DND-41 (cell line): ENCODE measurements at places on chromosomes 16 and 17.

DNA sequence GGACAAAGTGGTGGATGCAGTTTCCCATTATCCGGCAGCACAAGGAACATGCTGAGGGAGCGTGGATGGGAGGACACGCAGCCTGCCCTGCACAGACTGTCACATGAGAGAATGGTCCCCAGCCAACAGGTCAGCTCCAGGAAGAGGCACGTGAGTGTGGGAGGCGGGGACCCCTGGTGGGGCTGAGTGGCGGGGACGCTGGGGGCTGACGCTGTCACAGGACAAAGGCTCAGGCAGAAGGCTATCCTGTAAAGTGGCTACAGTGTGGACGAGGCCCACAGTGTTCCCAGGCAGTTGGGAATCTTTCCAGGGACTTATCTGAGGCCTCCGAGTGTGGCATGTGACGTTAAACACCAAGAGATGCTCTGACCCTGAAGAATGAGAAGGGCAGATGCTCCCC, 30.4 kb downstream of the MBTPS1 start:
- no peak for DNase-seq

DNA sequence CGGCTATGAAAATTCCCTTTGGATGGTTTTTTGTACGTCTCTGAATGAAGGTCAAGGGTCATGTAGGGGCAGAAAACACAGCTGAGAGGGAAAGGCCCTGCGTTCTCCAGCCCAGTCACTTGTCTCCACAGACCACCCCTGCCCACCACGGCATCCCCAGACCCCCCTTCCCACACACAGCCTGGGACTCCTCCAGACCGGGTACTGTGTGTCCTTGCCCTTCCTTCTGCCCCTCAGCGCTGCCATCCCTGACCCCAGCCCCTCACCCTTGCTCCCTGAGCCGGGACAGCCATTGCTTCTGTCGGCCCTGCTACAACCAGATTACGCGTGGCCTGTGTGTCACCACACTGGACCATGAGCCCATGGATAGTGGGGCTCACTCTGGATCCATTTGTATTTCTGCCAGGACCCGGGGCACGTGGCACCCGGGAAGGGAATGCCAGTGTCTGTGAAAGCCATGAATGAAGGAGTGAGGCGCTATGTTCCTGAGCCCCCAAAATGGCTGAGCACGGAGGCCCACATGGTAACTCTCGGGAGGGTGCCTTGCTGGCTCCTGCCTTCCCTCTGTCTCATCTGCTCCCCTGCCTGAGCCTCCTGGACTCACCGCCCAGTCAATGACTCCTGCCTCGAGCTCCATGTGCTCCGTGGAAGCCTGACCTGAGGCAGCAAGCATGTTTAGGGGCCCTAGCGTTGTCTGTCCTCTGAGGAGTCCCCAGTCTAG, 139.1 kb upstream of the FOXF1 start:
- DNase-seq = no peak

DNA sequence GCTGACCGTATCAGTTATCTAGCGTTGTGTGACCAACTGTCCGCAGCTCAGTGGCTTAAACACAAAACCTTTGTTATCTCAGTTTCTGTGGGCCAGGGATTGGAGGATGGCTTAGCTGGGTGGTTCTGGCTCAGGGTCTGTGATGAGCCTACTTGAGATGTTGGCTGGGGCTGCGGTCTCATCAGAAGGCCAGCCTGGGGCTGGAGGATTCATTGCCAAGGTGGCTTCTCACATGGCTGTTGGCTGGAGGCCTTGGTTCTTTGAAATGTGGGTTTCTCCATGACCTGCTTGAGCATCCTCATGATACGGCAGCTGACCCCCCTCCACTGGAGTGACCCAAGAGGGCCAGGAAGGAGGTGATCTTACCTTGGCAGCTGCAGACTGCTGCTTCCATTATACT, 16.7 kb downstream of the GSE1 start:
- no peak for DNase-seq

GRCh38 chr17:9700754-9701476, 55.6 kb downstream of the USP43 start:
- no peak for DNase-seq

- peak; percentile 51 for DNase-seq
Measured at GRCh38 chr16:29011112-29011511, 26.3 kb downstream of the LAT start.

DNA sequence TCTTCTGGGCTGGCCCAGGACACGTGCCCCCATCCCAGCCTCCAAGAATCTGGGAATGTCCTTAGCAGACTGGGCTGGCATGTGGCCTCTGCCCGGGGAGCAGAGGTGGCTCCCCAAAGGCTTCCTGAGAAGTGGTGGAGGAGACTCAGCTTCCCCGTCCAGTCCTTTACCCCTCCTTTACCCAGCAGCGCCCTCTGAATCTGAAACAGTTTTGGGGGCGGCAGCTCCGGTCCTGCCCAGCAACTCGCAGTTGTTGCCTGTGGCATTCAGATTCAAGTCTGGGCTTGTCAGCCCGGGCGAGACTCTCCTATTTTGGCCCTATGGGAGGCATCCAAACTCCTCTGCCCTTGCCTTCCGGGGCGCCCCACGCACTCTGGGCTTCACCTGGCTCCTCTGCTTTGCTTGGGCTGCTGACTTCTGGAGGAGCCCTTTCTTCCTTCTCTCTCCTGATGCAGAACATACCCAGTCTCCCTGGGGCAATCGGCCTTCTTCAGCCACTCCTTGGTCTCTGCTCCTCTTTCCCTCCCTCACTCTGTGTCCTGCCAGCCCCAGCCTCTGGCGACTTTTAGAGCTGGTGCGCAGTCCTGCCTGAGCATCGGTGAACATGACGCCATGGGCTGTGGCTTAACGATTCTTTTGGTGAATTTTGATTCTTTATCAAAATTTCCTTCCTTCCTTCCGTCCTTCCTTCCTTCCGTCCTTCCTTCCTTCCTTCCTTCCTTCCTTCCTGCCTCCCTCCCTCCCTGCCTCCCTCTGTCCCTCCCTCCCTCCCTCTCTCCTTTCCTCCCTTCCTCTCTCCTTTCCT, 55.2 kb downstream of the CMIP start:
- DNase-seq = no peak

GRCh38 chr17:77257596-77258458, 117.1 kb downstream of the SEC14L1 start:
- no peak for DNase-seq

GRCh38 chr17:53353919-53354351, 468.8 kb upstream of the KIF2B start:
- DNase-seq = no peak

DNA sequence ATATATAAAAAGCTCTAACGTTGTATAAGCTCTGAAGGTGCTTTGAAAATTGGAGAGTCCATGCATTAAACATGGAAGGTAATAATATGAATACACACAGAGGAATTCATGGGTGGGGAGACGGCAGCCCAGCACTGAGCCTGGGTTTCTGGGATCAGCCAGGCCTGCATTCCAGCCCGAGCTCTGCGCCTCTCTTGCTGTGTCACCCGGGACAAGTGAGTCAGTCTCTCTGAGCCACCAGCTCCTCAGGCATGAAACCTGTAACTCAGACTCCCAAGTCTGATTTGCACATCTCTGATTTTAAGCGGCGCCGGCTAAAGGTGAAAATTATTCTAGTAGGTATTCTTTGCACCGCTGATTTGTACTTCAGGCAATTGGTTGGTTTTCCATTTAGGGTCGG, 238.8 kb downstream of the MRTFB start:
- DNase-seq = no peak

- DNase-seq = no peak
Measured at GRCh38 chr16:77579351-77579891, 142.9 kb upstream of the NUDT7 start.

DNA sequence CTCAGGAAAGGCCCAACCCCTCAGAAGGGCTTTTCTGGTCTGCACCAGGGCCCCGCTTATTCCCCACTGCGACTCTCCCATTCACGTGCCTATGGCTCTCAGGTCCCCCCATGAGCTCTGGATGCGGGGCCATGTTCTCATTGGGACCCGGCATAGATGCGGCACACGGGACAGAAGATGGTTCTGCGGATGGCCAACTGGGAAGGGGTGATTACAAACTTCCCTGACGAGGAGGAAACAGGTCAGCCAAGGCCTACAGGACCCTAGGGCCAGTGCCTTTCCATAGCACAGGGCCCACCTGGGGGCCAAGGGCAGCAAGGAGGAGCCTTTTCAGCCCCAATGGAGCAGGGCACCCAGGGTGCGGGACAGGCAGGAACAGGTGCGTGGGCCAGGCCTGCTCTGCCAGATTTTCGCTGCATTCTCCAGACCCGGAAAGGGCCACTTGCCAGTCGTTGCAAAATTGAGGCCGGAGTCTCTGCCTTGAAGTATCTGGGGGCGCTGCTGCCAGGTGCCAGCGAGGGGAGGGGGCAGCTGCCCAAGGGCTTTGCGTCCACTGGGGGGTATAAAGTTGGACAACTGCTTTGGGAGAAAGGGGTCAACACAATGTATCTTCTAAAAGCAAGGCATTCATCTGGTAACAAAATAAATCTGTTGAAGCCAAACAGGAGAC, 20.5 kb downstream of the SLC7A5 start:
- DNase-seq = no peak

- no peak for DNase-seq
Measured at GRCh38 chr17:13135506-13135905, 117.7 kb upstream of the ELAC2 start.

- DNase-seq = no peak
Measured at GRCh38 chr16:22375963-22376640, 1.7 kb upstream of the CDR2 start.

GRCh38 chr17:50550661-50551432, 3.9 kb downstream of the SPATA20 start:
- no peak for DNase-seq

- no peak for DNase-seq
Measured at GRCh38 chr16:2035431-2036199, 8.9 kb downstream of the NHERF2 start.

GRCh38 chr16:67481561-67482232, 740 bp upstream of the ATP6V0D1 start:
- peak; percentile 68 for DNase-seq

DNA sequence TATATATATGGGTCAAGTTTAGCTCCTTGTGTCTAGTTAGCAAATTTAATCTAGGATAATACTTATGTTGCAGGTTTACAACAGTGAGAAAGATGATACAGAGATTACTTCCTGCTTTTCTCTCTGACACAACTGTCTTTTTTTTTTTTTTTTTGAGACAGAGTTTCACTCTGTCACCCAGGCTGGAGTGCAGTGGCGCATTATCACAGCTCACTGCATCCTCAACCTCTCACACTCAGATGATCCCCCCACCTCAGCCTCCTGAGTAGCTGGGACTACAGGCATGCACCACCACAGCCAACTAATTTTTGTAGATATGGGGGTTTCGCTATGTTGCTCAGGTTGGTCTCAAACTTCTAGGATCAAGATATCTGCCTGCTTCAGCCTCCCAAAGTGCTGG, 706.9 kb upstream of the SOX9 start:
- DNase-seq = peak; percentile 44

GRCh38 chr16:1333149-1333812, at the start of gene BAIAP3:
Gene BAIAP3, plus strand, starts transcription at chr16:1333645. Its CDS starts 4,905 bp downstream, at chr16:1338550.
- DNase-seq = no peak

DNA sequence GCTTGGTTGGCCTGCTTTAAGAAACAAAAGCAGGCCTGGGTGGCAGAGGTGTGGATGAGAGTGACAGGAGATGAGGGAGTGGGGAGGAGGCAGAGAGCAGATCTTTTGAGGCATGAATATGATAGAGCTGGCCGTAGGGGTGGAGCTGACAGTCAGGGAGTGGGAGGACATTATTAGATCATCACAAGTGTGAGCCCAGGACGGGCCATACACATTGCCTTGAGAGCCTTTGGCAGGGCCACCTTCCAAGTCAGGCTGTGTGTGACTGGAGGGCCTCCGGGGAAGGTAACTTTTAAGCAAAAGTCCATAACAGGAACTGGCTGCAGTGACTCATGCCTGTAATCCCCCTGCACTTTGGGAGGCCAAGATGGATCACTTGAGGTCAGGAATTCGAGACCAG, 26.3 kb downstream of the GINS3 start:
- no peak for DNase-seq

GRCh38 chr17:60395508-60396065, 3.7 kb upstream of the USP32 start:
- no peak for DNase-seq

DNA sequence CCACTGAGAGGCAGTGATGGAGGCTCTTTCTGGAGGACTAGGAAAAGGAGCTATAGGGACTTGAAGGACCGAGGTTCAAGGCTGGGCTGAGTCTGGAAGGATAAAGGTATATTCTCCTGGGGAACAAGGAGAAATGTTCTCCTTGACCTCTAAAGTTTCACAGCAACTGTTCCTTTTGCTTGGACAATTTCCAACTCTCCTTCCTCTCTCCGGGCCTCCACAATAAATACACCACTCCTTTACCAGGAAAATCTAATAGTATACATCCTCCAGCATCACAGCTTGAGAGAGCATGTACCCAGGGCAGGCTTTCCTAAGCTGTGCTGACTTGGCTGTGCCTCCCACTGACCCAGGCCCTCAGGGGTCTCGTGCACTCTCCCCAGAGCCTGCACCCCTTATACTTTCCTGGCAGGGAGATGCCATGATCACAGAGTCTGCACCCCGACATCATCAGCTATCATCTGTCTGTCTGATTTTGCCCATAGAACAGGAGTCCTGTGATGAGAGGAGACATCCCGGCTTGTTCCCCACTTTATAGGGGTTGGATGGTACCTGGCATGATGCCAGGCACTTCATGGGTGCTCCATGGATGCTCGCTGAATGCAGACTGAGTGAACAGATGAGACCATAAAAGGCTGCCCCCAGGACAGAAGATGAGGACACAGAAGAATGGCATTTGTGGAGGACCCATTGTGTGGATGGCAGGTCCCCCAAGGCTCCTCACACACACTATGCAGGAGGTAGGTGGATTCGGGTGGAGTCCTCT, 582.6 kb upstream of the CDH5 start:
- DNase-seq = no peak

DNA sequence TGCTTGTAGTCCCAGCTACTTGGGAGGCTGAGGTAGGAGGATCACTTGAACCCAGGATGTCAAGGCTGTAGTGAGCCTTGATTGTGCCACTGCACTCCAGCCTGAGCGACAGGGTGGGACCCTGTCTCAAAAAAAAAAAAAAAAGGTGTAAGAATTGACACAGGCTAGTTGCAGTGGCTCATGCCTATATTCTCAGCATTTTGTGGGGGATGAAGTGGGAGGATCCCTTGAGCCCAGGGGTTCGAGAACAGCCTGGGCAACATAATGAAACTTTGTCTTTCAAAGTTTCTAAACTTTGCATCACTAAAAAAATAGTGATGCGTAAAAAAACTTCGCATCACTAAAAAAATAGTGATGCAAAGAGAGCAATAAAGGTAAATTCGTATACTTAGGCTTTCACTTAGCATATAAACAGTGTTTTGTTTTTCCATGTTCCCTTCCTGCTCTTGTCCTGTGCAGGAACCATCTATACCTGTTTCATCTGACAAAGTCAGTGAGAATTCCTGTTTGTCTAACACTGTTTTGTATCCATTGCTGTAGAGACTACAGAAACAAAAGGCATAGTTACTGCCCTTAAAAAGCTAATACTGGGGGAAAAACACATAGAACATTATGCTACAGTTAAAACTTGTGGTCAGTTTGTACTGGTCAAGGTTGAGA, 32.1 kb downstream of the CTCF start:
- DNase-seq = no peak

- DNase-seq = peak; percentile 64
Measured at GRCh38 chr16:81521141-81521626, 76.6 kb downstream of the CMIP start.

- no peak for DNase-seq
Measured at GRCh38 chr17:46003907-46004748, 5.1 kb downstream of the STH start.
